ENCODE measurements at places on chromosomes 3 and 15.

DNA sequence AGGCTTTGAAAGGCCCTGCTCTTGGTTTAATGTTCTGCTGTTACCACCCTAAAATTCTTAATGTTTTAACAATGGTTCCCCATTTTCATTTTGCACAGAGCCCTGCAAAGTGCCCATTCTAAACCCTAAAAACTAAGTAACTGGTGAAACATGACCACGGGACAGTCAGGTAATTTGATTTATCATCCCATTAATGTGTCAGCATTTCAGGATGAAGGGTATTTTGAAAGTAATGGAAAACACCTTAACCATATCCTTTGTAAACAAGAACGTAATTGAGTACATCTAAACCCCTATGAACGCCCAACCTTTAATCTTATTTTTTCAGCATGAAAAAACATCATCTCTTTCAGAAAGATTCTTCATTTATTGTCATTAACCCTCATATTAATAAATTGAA, 164.9 kb upstream of the IL12A start:
- DNase-seq = no peak

GRCh38 chr3:188077160-188077799, 76.7 kb upstream of the LPP start:
- DNase-seq = no peak

DNA sequence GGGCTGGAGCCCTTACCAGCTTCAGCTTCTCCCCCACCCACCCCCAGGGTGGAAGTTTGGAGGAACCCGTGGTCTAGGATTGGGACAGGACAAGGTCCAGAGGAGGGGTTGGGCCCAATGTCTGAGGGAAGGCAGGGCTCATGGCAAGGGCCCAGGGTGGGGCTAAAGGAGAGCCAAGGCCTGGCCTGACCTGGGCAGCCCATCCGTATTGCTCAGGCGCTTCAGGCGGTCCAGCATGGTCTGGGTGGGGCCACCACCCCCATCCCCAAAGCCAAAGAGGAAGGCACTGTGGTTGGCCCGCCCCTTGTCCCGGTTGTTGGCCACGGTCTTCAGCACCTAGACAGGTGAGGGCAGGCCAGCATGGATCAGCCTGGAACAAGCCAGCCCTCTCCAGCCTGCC, 7.6 kb downstream of the MAN2C1 start:
- no peak for DNase-seq

- DNase-seq = no peak
Measured at GRCh38 chr3:187040516-187041361, 98.6 kb downstream of the RPL39L start.

GRCh38 chr15:27082526-27082925, 111.5 kb downstream of the GABRG3 start:
- DNase-seq = no peak

- no peak for DNase-seq
Measured at GRCh38 chr3:127030508-127031412, 47.8 kb downstream of the PLXNA1 start.

GRCh38 chr3:2993736-2994135, 116.4 kb downstream of the IL5RA start:
- DNase-seq = no peak

GRCh38 chr15:42182961-42183360, 25.1 kb downstream of the VPS39 start:
- DNase-seq = no peak

DNA sequence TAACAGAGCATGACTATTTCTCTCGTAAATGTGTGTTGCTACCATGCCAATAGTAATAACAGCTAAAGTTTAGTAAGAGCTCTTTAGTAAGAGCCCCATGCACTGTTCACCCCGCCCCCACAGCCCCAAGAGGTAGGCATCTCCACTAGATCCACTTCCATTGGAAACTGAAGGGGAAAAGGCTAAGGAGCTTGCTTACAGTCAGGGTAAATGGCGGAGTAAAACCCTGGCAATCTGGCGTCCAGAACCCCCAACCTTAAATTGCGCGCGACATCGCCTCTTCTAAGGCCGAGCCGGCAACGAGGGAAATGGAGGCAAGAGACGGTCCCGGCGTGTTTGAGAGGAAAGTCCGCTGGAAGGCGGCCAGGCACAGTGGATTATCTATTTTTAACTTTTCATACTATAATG, 654 bp upstream of the C3orf38 start:
- no peak for DNase-seq

DNA sequence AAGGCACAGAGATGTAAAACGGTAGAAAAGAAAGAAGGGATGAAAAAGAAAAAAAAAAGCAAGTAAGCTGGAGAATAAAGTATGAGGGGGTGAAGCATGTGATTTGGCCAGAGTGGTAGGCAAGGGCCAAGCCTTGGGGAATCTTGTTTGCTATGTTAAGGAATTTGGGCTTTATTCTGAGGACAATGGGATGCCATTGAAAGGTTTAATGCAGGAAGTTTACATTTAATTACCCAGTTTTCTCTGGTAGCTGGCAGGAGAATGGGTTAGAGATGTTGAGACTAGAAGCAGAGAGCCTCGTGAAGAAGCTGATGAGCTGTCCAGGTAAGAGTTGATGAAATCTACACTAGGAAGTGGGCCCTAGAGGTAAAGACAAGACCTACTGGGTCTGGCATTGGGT, 455.9 kb downstream of the PDCD6IP start:
- DNase-seq = no peak

DNA sequence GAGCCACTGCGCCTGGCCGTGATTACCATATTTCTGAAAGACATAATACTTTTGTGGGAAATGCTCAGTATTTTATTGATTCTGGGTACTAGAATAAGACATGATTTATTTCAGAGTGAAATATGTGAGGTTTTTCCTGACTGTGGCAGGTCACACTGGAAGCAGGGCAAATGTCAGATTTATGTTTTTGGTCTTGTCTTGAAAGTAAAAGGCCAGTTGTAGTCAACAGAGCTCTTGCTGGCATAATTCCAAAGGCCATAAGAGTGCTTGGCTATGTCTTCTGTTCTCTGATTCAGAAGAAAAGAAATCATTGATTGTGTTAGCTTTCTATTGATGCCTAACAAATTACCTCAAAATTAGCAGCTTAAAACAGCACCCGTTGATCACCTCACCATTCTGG, 176.4 kb downstream of the TJP1 start:
- no peak for DNase-seq

GRCh38 chr3:14169871-14170270, 8.5 kb downstream of the XPC start:
- DNase-seq = no peak

DNA sequence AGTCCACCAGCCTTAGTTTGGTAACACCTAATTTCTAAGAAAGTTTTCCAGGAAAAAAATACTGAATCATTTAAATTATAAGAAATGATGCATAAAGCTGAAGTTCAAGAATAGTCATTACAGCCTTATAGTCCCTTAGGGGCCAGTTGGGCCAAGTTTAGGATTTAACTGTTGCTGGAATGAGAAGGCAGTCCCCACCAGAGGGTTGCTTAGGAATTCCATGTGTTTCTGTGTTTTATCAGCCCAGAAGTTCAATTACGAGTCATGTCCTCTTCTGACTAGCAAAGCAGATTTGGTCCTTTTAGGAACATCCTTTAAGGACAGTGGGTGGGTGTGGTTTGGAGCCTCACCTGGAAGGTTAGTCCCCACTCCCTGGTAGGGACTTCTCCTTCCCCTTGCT, 57.0 kb upstream of the NR2E3 start:
- DNase-seq = no peak

DNA sequence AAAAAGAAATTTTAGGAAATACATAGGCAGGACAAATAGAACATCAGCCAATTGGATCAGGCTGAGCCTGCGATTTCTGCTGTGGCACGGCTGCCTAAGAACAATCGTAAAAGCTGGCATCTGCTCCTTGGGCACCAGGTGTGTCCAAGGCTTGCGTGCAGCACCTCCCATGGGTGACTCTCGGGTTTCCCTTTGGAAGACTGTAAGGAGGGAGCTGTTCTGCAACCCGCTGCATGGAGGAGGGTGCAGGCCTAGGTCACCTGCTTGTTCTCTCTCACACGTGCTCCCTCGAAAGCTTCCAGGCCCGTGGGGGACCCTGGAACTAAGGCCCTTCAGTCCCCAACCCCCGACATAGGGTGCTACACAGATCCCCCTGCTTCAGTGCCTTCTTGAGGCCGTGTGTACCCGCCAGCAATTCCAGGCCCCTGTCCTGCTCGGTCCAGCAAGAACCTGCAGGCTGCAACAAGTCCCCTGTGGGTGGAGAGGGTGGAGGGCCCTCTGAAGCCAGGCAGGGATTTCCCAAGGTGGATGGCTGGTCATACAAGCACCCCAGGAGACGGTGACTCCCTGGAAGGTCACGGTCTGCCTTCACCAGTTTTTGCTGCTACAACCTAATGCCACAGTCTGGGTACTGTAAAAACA, 3.4 kb downstream of the GP9 start:
- no peak for DNase-seq

DNA sequence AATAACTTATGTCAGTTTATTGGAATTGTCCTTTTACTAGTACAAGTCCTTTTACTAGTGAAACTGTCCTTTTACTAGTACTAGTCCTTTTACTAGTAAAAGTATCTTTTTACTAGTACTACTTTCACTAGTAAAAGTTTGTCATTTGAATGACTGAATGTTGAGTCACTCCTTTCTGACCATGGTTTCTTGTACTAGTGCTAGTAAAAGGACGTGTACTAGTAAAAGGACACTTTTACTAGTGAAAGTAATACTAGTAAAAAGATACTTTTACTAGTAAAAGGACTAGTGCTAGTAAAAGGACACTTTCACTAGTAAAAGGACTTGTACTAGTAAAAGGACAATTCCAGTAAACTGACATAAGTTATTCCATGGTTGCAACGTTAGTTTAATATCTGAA, 96.3 kb downstream of the ZMAT3 start:
- DNase-seq = no peak

DNA sequence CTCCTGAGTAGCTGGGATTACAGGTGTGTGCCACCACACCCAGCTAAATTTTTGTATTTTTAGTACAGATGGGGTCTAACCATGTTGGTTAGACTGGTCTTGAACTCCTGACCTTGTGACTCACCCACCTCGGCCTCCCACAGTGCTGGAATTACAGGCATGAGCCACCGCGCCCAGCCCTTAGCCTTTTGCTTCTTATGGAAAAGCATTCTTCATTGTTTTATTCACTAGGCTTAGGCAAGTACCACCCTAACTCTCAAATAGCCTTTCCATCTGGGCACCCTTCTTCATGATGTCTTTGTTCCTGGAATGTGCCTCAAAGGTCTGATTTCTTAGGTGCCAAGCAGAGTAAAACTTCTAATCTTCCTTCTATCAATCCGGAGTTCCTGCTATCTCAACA, 641.8 kb downstream of the FHIT start:
- no peak for DNase-seq

DNA sequence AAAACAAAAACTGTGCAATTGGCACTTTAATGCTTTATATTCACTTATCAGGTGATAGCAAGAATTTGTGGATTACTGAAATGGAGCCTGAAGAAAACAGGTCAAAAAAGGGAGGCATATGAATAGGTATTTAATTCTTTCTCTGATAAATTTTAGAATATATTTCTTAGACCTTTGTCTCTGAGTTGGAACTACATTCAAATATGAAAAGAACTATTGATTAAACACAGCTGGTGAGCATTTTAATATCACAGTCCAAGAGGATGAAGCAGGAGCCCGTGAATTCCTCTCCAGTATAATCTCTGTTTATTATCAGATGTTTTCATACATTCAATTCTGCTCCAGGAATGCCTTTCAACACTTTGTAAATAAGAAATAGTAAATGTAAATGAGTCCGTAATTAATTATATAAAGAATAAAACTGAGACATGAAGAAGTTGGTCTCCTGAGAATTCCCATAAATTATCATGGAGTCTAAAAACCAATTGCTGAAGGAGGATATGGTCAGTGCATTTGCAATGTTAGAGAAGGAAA, 86.3 kb upstream of the ARHGEF26 start:
- no peak for DNase-seq

Data from cortex of kidney (tissue), 1 donor.